ENCODE measurements at places on chromosomes 5 and 9.
A peak's percentile ranks its signal among the peaks of the same experiment; 100 is the strongest.

- no peak for DNase-seq
Observed at GRCh38 chr5:34858790-34859189, 19.8 kb downstream of the TTC23L start.

DNA sequence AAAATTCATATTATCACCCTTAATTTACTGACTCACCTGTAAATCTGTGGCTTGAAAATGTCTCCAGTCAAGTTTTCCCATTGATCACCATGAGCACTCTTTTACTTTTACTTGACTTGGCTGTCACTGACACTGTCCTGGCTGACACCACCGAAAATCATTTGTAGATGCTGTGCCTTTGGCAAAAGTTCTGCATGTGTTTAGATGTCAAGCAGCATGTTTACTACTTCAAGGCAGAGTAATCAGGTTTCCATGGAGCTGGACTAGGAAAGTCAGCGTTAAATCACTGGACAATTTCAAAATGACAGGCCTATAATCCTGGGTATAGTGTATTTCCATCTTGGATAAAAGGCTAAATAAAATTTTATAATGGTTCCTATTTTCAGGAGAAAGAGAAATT, 1530.6 kb upstream of the CDH6 start:
- no peak for DNase-seq

GRCh38 chr9:130042885-130043653, at the start of gene FNBP1:
FNBP1 (minus strand) TSS chr9:130043189; CDS start chr9:130042975, 214 bp downstream.
- peak; percentile 67 for DNase-seq

DNA sequence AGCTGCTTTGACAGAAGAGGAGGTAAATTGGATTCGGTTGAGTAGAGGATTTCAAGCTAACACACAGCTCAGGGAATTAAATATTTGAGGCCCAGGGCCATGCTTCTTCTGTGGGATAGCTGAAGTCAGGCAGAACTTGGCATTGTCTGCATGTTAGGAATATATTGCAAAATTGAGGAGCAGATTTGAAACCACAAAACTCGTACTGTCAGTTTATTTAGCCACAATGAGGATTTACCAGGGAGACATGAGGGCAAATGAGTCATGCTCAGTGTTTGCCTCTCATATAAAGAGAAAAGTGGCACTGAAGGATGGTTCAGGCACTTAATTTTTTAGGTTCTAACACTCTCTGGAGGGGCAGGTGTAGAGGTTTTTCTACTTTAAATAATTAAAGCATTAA, 83.0 kb upstream of the PRLR start:
- DNase-seq: no peak

Data from NCI-H510A (cell line).